SW480 (cell line): ENCODE measurements at places on chromosomes 2 and 18.

DNA sequence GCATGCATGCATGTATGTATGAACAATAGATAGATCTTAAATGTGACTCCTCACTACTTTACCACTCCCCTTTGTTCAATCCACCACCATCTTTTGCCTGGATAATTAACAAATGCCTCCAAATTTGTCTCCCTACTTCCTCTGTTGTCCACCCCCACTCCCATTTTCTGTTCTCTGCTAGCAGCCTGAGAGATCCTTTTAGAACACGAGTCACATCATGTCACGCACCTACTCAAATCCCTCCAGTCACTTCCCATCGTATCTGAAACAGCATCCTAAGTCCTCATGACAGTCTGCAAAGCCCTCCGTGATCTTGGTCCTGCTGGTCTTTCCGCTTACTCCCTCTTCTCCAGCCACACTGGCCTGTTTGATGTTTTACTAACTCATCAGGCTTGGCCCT, 527.3 kb downstream of the EPHA4 start:
- no peak for DNase-seq

DNA sequence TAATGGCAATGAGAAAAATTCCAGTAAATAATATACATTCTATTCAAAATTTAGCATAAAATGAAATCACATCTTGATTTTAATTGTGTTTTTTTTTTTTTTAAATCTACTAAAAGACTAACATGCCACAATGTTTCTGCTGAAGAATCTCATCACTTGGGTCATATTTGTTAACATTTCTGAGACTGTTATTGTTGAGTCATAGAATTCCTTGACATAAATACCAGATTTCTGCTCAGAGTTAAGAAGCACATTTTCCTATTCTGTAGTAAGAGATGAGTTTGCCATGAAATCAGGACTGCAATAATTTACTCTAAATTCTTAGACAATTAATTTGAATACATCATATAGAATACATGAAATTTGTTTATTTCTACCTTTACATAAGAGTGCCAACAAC, 154.9 kb upstream of the KYNU start:
- no peak for DNase-seq

DNA sequence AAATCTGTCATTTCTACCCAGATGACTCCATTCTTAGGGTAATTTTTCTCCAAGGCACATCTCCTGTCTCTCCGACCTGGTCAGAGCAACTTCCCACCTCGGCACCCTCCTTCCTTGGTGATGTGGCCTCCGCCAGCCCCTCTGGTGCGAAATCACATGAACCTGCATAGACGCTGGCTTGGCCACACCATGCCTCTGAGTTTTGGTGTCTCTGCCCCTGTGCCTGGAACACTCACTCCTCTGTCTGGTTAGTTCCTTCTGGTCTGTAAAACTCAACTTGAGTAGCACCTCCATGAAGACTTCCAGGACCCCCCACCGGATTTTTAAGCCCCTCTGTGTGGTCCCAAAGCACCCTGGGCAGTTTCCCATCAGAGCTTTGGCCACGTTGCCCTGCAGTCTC, 83.2 kb upstream of the OTOS start:
- no peak for DNase-seq

DNA sequence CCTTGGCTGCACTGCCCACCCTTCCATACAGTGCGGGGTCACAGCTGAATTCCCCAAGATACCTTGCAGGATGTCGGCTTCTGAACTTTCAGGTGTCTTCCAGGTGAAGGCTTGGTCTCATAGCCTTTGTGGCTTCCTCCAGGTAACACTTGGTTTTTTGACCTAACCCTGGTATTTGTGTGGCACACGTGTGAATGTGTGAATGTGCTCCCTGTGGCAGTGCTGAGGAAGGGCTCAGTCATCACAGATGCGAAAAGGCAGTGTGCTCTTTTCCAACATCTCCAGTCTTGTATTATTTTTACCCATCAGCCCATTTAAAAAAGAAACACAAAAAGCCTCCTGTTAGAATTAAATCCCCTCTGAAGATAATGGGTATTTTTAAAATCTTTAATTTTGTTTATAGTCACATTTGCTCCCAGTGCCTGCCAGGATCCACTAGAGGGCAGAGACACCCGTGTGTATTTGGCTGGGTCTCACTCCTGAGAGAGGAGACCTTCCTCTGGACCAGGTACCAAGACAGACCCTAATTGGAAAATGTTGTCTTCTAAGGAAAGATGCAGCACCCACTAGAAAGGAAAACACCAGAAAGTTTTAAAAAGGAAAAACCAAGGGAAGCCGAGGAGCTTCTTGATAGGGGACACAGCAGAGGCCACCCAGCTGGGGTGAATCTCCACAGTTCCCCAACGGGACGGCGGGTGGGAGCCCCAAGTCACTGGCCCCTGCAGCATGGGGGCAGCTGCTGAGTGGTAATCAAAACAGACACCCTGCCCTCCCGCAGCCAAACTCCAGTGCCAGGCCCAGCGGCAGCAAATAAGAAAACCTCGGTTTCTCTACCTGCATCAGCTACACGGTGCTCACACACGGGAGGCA, 27.7 kb downstream of the FAM110C start:
- DNase-seq, result no peak

GRCh38 chr18:69817335-69817940, 130.2 kb downstream of the CD226 start:
- no peak for DNase-seq

DNA sequence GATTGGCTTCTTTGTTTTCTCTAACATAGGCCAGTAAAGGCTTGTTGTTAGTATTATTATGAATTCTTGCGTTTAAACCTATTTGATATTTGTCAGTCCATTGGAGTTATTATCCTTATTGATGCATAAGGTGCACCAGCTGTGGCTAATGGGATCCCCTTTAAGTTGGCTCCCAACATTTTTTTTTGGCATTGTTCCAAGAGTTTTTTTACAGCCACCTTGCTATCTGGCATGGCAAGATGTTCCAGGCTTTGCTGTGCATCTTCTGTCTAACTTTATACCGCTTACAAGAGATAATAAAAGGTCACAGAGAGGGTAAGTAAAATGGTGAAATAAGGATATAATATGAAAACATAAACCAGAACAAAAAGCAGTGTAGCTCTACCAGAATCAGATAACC, 157.5 kb upstream of the TACR1 start:
- DNase-seq, result no peak

DNA sequence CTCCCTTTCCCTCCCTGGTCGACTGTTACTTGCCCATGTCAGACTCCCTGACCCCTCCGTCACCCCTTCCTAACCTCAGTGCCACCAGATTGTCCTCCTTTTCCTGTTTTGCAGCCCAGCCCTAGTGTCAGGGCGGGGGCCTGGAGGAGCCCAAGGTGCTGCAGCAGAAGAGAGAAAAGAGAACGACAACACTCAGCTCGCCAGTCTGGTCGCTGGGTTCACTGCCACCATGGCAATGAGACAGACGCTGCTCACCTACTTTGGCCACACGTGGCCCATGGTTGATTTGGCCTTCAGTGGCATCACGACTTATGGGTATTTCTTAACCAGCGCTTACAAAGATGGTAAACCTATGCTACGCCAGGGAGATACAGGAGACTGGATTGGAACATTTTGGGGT, 108.4 kb upstream of the RMDN2 start:
- no peak for DNase-seq

- no peak for DNase-seq
Measured at GRCh38 chr2:3171564-3172264, 205.9 kb downstream of the EIPR1 start.

- DNase-seq, result no peak
Measured at GRCh38 chr2:219020604-219021365, 20.5 kb downstream of the CFAP65 start.

- DNase-seq, result peak; percentile 13
Measured at GRCh38 chr2:182240862-182241371, 185.9 kb downstream of the PDE1A start.

DNA sequence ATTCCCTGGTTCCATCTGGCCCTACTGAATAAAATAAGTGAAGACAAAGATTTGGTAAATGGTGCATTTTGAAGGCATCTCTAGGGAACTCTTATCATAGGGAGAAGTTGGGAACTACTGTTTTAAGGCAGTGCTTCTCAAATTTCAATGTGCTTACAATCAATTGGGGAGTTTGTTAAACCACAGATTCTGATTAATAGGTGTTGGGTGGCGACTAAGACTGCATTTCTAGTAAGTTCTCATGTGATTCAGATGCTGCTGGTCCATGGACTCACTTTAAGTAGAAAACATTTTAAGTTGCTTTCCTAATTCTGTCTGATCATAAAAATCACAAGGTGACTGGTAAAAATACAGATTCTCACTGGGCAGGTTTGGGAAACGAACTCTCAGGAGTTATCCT, 14.6 kb downstream of the FARSB start:
- no peak for DNase-seq

GRCh38 chr2:186748354-186748753, 54.5 kb downstream of the FAM171B start:
- DNase-seq, result no peak

- DNase-seq, result no peak
Measured at GRCh38 chr2:47299555-47299954, 103.4 kb upstream of the MSH2 start.

GRCh38 chr2:37300146-37300545, 24.5 kb downstream of the PRKD3 start:
- no peak for DNase-seq

- DNase-seq, result peak; percentile 38
Measured at GRCh38 chr18:79395761-79396404, at the start of gene NFATC1. NFATC1 (plus strand) TSS chr18:79395930; CDS start chr18:79396225, 295 bp downstream.

- no peak for DNase-seq
Measured at GRCh38 chr2:45652090-45653031, 886 bp downstream of the PRKCE start.

DNA sequence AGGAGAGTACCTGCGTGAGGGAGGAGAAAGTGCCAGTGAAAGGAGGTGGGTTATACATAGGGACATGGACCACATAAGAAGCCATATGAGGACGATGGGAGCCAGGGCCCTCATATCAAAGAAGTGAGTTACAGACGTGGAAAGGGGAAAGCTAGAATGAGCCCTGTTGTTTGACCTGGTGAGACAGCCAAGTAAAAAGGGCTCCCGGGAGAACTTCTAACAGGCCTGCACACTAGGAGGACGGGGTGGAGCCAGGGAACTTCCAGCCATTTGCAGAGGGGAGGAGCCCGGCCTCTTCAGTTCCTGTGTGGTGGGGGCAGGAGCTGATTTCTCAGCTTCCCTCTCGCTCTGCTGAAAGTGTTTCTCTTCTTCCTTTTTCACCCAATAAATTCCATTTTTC, 84.1 kb upstream of the SLC66A3 start:
- DNase-seq, result no peak

DNA sequence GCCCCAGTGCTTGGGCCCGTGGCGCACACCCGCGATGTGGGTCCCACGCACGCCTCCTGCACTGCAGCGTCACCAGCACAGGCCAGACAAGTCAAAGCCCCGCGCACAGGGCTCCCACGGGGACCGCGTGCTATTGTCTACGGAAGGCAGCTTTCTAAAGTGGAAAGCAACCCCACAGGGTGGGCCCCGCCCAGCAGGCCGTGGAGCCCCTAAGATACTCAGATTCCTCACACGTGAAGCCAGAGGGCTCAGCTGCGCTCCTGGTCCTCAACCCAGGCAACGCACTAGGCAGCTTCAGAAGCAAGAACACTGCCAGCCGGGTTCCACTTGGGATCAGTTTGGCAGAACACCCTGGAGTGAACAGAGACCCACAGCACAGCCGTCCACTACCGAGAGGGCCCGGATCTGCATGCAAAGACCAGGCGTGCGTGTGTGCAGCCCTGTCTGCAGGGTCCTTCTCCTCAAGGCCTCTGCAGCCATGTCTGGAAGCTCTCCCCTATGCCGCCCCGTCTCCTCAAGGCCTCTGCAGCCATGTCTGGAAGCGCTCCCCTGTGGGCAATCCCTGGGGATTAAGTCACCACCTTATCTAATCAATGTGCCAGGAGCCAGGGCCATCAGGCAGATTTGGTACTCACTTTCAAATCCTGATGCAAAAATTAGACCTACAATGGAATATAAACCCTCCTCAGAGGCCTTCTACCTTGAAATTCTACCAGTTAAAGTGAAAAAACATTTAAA, 231.3 kb downstream of the HDAC4 start:
- DNase-seq, result no peak

DNA sequence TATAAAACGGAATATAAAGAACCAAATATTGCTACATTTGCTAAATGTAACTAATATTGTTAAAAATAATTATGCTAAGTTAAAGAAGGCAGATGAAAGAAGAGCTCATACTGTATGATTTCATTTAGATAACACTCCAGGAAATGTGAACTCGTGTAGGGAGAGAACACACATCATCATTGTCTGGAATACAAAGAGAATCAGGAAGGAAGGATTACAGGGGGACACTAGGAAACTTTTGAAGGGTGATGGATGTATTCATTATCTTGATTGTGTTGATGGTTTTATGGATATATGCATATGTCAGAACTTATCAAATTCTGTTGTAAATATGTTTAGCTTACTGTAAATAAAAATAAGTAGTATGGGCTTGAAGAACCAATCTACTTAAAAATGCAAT, 104.1 kb upstream of the TRIB2 start:
- no peak for DNase-seq

GRCh38 chr18:59488899-59489298, 129.8 kb upstream of the LMAN1 start:
- DNase-seq, result no peak

GRCh38 chr2:165743442-165743841, 50.6 kb downstream of the GALNT3 start:
- no peak for DNase-seq

- no peak for DNase-seq
Measured at GRCh38 chr2:9778012-9778411, 65.3 kb upstream of the TAF1B start.

- DNase-seq, result peak; percentile 9
Measured at GRCh38 chr2:8285081-8285480, 396.8 kb upstream of the ID2 start.

GRCh38 chr2:88554189-88554588, 73.1 kb downstream of the EIF2AK3 start:
- peak; percentile 24 for DNase-seq

GRCh38 chr2:160372010-160372356, 121.6 kb downstream of the RBMS1 start:
- no peak for DNase-seq

GRCh38 chr18:41870191-41870590, 84.8 kb upstream of the PIK3C3 start:
- DNase-seq, result no peak

DNA sequence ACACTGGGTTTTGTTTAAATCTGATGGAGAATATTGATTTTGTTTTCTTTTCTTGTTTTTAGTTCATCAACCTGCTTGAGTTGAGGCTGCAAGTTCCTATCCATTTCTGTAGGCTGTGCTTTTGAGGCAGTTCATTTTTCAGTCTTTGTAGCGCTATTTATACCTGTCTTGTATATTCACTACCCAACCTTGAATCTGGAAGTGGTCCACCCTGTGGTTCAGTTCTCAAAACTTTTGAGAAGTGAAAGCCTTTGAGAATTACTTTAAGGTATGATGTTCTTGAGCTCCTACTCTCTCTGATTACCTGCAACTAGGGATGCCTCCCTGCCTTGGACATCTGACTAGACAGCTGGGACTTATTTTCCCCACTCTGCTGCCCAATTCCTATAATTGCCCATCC, 53.5 kb upstream of the KCNE4 start:
- DNase-seq, result no peak

- no peak for DNase-seq
Measured at GRCh38 chr2:232350804-232351685, 27.5 kb upstream of the ALPP start.
